ENCODE measurements at places on chromosomes 2 and 18. TPM values are rescaled to one million over a fixed set of nuclear protein-coding genes. Genes with fewer than 3 reads are reported as not detected.
A peak's percentile ranks its signal among the peaks of the same experiment; 100 is the strongest.

GRCh38 chr18:49355028-49355427 lies 105.4 kb downstream of the DYM start:
- DNase-seq = no peak

YIPF4 gene
- 65.8 TPM for polyA plus RNA-seq

GRCh38 chr2:207768866-207769596 lies 675 bp downstream of the FZD5 start:
- DNase-seq = no peak

DNA sequence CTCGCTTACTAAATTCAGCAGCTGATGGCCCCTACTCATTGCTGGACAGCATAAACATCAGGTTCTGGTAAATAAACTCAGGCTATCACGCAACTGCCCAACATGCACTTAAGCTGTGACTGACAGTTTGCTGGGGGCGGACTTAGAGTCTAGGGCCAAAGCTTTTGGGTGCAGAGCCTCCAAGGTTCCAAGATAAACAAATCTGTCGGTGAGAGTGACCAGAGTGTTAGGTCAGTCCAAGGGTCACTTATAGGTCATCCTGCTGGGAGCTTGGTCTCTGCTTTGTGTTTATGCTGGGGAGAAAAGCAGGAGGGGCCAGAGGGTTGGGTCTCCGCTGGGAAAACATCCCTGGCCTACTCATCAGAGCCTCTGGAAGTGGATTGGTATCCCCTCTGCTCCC lies 188.6 kb upstream of the GATA6 start:
- no peak for DNase-seq

CFC1 gene
- 10.7 TPM for polyA plus RNA-seq

- DNase-seq = no peak
Observed at GRCh38 chr2:95303191-95303919, 6.2 kb downstream of the KCNIP3 start.

VIT gene
- polyA plus RNA-seq = 0.22 TPM

DNA sequence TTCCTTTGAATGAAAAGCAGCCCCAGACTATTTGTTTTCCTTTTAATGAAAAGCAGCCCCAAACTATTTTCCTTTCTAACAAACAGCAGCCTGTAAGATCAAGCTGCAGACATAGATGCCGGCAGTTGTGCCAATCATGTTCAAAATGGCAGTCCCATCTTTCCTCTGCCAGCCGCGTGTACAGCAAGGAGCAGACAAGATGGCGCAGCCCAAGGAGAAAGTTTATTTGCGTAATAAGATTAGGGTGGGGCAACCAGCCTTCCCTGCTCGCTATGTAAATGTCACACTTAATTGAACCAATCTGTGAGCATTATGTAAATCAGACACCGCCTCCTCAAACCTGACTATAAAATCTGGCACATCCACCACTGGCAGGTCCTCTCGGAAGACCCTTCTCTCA lies 226.0 kb downstream of the TGIF1 start:
- no peak for DNase-seq

IL1F10 gene
- not detected for polyA plus RNA-seq

ZAP70 gene
- polyA plus RNA-seq = 1.8 TPM

GRCh38 chr2:235639428-235639773 lies 145.6 kb downstream of the AGAP1 start:
- DNase-seq = peak; percentile 64

GRCh38 chr2:71888751-71889445 lies 258.8 kb downstream of the CYP26B1 start:
- DNase-seq = no peak

All from right lung (tissue), 10 donors.